ENCODE measurements at places on chromosomes 5 and 9.

DNA sequence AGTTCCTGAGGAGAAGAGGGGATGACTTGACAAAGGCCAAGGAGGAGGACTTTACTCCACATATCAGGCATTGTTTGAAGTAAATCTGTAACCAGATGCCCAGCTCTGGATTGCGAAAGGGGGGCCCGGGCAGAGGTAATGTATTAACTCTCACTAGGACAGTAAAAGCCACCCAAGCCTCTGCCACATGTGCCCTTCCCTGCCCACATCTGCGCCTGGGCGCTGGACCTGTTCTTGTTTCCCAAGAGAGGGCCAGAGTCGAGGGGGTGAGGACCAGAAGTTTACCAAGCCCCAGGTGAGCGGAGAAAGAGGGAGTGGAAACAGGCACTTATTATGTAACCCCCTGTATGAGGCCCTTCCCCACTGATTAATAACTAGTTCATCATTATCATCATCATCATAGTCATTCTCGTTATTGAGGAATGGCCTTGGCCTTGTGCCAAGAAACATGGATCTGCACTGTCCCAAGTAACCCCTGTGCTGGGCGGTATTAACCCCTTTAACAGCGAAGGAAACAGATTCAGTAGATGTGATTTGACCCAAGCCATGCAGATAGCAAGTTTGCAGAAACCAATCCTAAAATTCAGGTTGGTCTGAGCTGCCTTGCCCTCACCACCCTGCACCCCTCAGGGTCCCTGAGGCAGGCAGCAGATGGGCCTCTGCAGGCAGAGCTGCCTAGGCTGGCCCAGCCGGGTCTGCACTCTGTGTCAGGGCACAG lies at the start of gene SLC23A1:
Gene SLC23A1, minus strand, starts transcription at position 23 of the 718 bp plus-strand sequence. CDS start 44 bp downstream, outside the sequence.
- no peak for DNase-seq

GRCh38 chr5:56561-57290 lies 35.2 kb upstream of the PLEKHG4B start:
- peak; percentile 43 for DNase-seq

DNA sequence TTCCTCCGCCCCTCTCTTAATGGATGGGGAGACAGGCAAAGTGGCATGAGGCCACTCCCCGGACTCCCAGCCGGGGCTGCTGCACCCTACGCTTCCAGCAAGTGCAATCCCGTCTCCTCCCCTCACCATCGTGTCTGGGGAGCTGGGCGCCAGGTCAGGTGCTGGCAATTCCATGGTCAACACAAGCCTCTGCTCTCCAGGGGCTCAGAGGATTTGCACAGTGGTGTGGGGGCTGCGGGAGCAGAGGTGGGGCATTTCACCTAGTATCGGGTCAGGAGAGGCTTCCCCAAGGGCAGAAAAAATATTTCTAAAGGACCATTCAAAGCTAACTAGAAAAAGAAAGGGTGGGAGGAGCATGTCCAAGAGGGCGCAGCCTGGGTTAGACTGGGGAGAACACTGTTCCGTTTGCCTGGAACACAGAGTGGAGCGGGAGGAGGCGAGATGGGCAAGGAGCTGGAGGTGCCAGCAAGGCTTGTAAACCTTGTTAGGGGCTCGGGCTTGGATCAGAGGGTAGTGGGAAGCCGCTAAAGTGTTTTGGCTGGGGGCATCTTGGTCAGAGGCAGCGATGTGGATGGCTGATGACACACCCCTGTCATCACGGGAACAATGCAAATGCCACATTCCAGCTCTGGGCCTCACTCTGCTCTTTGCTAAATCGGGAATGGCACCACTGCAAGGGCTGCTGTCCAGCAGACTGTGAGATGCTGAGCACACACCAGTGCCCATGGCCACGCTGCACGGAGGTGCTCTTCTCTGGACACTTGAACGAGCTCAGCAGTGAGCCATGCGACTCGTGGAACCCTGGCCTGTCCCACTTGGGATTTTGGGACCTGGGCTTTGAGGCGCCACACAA lies 191.7 kb downstream of the CDK5RAP2 start:
- DNase-seq, result no peak

- no peak for DNase-seq
Measured at GRCh38 chr5:178677429-178677828, 50.6 kb upstream of the CLK4 start.

DNA sequence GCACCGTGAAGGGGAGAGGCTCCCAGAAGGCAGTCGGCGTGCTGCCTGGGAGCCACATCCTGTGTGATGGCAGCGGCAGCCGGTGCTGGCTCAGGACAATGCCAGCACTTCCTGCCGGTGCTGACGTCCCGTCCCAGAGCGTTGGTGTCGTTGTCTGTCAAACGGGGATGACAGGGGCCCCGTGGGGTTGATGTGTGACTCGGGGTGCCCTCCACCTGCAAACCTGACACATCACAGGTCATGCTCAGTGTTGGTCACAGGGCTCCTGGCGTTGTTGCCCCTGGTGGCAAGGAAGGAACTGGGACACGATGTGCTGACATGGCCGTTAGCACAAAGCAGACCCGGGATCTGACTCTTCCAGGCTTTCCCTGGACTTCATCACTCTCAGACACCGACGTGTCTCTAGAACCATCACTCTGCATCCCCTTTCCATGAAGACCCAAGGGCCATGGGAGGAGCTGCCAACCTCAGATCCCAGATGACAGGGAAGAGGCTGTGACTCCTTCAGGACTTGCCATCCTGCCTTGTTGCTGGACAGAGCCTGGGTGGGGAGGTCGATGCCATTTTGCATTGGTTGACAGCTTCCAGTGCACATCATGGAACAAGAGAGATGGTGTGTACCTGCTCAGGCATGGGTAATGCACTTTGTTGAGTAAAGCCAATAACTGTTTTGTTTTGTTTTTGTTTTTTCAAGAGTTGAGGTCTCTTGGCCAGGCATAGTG lies 21.5 kb downstream of the PLPP7 start:
- DNase-seq, result peak; percentile 68

DNA sequence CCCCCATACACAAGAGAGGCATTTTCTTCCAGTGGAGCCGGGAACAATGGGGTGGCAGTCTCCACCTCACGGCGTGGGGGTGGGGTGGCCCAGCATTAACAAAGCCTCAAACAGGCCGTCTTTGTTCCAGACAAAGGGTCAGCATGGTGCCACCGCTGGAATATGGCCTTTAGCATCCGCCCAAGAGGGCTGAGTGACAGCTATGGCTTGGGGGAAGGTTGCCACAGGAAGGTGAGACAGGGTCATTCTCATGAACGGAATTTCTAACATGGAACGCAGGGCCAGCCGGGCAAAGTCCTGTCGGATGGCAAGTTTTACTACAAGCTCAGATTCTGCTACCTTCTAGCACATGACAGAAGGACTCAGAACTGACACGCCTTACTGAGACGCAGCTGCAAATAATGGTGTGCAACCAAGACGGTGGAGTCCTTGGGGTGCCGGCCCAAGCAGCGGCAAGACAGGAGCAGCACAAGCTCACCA lies 64.0 kb downstream of the OTULIN start:
- DNase-seq, result no peak
